GM23248 (cell line): ENCODE measurements at places on chromosomes 3 and 15. TPM values are rescaled to one million over a fixed set of nuclear protein-coding genes. Genes with fewer than 3 reads are reported as not detected.

- H3K27me3 ChIP-seq = no peaks in the 10 kb centered on the region
- DNase-seq = no peak
- no peak overlapping the region for H3K27ac ChIP-seq
- H3K4me1 ChIP-seq = peaks cover 7% of the 10 kb centered on the region; the same call in 1 of the 2 replicates
- H3K4me3 ChIP-seq = no peak overlapping the region
Observed at GRCh38 chr15:63803106-63803886, 30.5 kb downstream of the HERC1 start.

DNA sequence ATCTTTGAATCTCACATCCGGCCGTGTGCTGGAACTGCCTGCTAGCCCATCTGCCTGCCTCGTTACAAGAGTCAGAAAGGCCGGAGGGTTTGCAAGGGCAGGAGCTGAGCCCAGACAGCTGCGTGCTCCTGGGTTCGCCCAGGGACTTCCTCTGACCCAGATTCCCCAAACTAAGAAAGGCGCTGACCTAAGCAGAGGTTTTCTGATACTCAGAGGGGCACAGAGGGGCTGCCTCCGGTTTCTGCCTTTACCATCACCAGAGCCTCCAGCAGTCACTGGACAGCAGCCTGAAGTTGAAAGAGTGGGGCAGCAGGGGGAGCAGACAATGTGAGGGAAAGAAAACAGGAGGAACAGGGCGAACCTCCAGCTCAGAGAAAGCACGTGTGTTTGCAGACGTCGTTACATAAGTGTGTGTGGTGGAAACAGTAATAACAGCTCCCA lies 33.4 kb upstream of the RAD18 start:
- H3K27me3 ChIP-seq = no peaks in the 10 kb centered on the region
- no peaks in the 10 kb centered on the region for H3K36me3 ChIP-seq
- no peaks in the 10 kb centered on the region for H3K4me1 ChIP-seq
- DNase-seq = peak; percentile 68
- no peak overlapping the region for H3K4me3 ChIP-seq

DNA sequence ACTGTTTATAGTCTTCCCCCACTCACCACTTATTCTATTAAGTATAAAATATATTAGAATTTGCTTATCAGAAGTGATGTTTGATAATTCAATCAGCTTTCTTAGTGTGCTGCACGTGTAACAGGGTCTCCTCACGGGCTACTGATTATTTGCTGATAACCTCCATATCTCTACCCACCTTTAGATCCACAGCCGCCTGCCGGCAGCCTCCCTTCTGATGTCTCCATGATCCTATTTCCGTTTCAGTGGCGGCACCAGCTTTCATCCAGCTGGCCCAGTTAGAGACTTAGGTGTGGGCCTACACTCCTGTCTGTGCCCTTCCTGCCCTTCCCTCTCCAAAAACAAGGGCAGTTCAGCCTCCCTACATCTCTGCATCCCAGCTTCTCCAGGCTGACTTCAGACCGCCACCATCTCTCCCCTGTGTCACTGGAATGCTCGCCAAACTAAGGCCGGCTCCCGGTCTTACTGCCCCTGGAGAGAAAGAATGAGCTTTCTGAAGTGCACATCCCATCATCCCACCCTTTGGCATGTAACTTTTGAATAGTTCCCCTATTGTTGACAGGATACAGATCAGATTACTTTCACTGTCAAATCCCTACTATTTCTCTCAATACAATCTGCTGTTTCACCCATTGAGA lies 76.6 kb upstream of the PRTG start:
- H3K27ac ChIP-seq = no peak overlapping the region
- no peak for DNase-seq
- no peak overlapping the region for H3K4me3 ChIP-seq
- no peaks in the 10 kb centered on the region for H3K27me3 ChIP-seq
- H3K36me3 ChIP-seq = no peaks in the 10 kb centered on the region

DNA sequence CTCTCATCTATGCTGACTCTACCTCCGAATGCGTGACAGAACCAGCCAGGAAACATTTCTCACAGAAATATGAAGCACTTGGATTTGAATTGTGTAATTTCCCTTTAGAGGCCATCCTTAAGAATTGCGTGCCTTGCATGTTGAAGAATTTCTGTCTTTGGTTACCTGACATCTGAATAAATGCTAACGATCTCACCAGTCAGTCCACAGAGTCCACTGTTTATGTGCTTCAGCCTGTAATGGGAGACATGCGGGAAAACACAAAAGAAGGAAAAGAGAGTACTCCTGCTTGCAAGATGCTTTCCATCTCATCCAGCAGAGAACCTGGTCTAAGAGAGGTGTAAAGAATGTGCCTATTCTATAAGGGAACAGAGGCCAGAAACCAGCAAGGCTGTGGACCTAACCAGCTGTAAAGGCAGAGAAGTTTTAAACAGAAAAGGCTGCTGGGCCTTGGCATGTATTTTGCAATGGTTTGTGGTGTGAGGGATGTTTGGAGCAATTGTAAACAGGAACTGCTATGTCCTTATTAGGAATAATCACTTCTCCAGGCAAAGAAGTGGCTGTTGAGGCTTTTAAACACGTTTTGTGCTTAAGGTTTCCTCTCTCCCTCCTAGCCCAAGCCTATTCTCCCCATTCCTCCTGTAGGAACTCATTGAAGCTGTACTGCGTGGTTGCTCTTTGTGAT lies 36.4 kb upstream of the BOC start:
- DNase-seq = peak; percentile 34
- no peak overlapping the region for H3K27ac ChIP-seq
- no peak overlapping the region for H3K4me3 ChIP-seq
- H3K4me1 ChIP-seq = no peaks in the 10 kb centered on the region

GRCh38 chr3:72887705-72888545 lies at the start of gene GXYLT2:
GXYLT2 (plus strand) TSS chr3:72888046; CDS start chr3:72888234, 188 bp downstream.
- H3K36me3 ChIP-seq = no peaks in the 10 kb centered on the region
- H3K4me3 ChIP-seq = peak within 1 kb of the TSS; percentile 76
- H3K27ac ChIP-seq = peak within 1 kb of the TSS; percentile 32
- H3K4me1 ChIP-seq = peaks cover 44% of the 10 kb centered on the region

- no peaks in the 10 kb centered on the region for H3K36me3 ChIP-seq
- no peaks in the 10 kb centered on the region for H3K4me1 ChIP-seq
- no peak overlapping the region for H3K4me3 ChIP-seq
Observed at GRCh38 chr15:74977599-74977998, 17.8 kb upstream of the SCAMP5 start.

GRCh38 chr3:195246581-195246995 lies 24.4 kb downstream of the XXYLT1 start:
- no peak for DNase-seq
- H3K4me3 ChIP-seq = no peak overlapping the region
- no peaks in the 10 kb centered on the region for H3K27me3 ChIP-seq
- H3K27ac ChIP-seq = no peak overlapping the region
- no peaks in the 10 kb centered on the region for H3K36me3 ChIP-seq

DNA sequence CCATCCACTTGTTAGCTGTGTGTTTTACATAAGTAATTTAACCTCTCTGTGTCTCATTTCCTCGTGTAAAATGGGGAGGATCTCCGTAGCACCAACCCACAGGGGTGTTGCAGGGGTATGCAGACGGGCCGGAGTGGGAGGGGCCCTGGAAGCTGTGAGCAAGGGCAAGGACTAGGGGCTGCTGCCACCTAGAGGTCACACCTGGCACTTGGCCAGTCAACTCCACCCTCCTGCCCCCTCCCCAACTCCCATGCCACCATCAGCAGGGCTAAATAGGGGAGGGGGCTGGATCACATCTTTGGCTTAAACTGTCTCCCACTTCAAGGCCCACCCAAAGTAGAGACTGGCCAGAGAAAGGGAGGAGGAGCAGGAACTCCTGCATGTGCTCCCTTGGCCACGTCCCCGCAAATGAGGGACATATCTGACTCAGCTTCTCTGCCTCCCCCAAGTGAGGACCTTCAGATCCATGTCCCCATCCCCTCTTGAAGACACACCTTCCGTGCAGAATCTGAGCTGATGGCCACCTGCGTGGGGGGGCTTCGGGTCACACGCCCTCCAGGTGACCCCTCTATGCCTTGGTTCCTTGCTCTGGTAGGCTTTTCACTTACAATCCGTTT lies 2.6 kb downstream of the CCDC9B start:
- no peaks in the 10 kb centered on the region for H3K27me3 ChIP-seq
- H3K27ac ChIP-seq = peak overlapping the region; percentile 99

- H3K4me1 ChIP-seq = peaks cover 2% of the 10 kb centered on the region
- no peak overlapping the region for H3K27ac ChIP-seq
- DNase-seq = no peak
- H3K27me3 ChIP-seq = no peaks in the 10 kb centered on the region
- H3K36me3 ChIP-seq = peaks cover 6% of the 10 kb centered on the region; the same call in 1 of the 2 replicates
Observed at GRCh38 chr15:85488997-85489396, 108.6 kb downstream of the AKAP13 start.

DNA sequence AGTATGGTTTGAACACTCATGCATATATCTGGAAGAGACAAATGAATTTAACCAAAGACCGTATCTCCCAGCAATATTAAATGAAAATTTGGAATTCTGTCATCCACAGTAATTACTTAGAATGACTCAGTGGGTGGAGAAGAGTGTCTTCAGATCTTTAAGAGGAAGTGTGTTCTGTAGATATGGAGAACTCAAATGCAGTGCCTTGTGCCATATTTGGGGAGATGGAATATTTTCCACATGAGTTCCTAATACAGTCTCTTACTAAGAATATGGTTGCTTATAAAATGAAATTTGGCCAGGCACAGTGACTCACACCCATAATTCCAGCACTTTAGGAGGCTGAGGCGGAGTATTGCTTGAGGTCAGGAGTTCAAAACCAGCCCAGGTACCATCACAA lies 40.5 kb downstream of the ANO10 start:
- peaks cover 21% of the 10 kb centered on the region for H3K4me1 ChIP-seq
- H3K36me3 ChIP-seq = no peaks in the 10 kb centered on the region
- no peak overlapping the region for H3K4me3 ChIP-seq
- H3K27me3 ChIP-seq = no peaks in the 10 kb centered on the region
- H3K27ac ChIP-seq = peak overlapping the region; percentile 34; the same call in 1 of the 2 replicates

GRCh38 chr15:42402455-42403205 lies 43.3 kb downstream of the CAPN3 start:
- no peaks in the 10 kb centered on the region for H3K4me1 ChIP-seq
- H3K4me3 ChIP-seq = no peak overlapping the region
- H3K27me3 ChIP-seq = no peaks in the 10 kb centered on the region

GRCh38 chr15:72515591-72516389 lies 41.7 kb downstream of the ARIH1 start:
- H3K4me3 ChIP-seq = no peak overlapping the region
- no peaks in the 10 kb centered on the region for H3K27me3 ChIP-seq
- no peak overlapping the region for H3K27ac ChIP-seq
- H3K36me3 ChIP-seq = no peaks in the 10 kb centered on the region
- DNase-seq = no peak
- peaks cover 31% of the 10 kb centered on the region for H3K4me1 ChIP-seq

- H3K4me3 ChIP-seq = peak overlapping the region; percentile 77
- H3K27me3 ChIP-seq = no peaks in the 10 kb centered on the region
- DNase-seq = peak; percentile 69
- peaks cover 26% of the 10 kb centered on the region for H3K4me1 ChIP-seq
Observed at GRCh38 chr3:107598926-107599771, 76.4 kb downstream of the BBX start.

- no peaks in the 10 kb centered on the region for H3K4me1 ChIP-seq
- H3K27ac ChIP-seq = no peak overlapping the region
- H3K4me3 ChIP-seq = no peak overlapping the region
- DNase-seq = no peak
Observed at GRCh38 chr3:160162440-160162839, 62.8 kb upstream of the C3orf80 start.

FGF7 gene
- total RNA-seq = 331 and 351 TPM in 2 replicates
